Upper lobe of left lung (tissue), 6 donors: ENCODE measurements at places on chromosomes 3 and 15. TPM values are rescaled to one million over a fixed set of nuclear protein-coding genes. Genes with fewer than 3 reads are reported as not detected.

IRAK2 gene
- 8.9 TPM for total RNA-seq

UCN2 gene
- not detected for total RNA-seq

LRRC57 gene
- 24.0 TPM for total RNA-seq

FES gene
- 45.7 TPM for total RNA-seq

BCL2A1 gene
- total RNA-seq: 15.0 TPM

ISG20 gene
- 48.1 TPM for total RNA-seq

KY gene
- total RNA-seq: 2.1 TPM

C3orf49 gene
- not detected for total RNA-seq

SPSB4 gene
- 0.29 TPM for total RNA-seq

MYL3 gene
- 1.2 TPM for total RNA-seq

GRK7 gene
- not detected for total RNA-seq

ATP13A5 gene
- total RNA-seq: 2.9 TPM

SCG3 gene
- 0.15 TPM for total RNA-seq

B3GALNT1 gene
- total RNA-seq: 22.2 TPM

NEK11 gene
- total RNA-seq: 2.4 TPM

CHRFAM7A gene
- total RNA-seq: 3.9 TPM

GOLGA6D gene
- not detected for total RNA-seq

DNA sequence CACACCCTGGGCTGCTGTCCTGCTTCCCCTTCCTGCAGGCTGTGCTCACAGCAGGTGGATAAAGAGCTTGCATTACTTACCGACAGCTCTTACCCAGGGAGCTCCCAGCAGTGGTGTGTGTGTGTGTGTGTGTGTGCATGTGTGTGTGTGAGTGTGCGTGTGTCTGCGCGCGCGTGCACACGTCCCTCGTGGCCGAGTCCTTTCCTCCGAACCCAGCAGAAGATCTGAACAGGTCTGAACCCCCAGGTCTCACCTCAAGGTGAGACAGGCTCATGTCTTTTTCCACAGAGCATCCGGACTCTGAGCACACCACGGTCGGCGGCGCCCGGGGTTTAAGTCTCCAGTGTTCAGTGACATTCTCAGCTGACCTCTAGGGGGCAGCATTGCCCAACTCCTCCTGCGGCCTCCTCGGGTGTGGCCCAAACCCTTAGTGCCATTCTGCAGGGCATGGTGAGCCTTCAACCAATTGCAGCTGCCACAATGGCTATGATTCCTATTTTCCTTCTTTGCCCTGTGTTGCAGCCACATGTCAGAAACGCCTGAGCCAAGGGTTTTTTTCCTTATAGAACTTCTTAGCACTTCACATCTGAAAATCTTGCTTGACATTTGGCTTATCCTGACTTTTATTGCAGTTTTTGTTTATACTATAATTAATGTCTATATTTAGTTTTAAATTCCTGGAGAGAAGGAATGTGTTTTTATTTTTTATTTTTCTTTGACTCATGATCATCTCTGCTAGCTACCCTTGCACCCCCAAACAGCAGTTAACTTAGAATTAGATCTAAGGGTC is 64.1 kb upstream of the KLHL25 start:
- DNase-seq: peak; percentile 59

GRCh38 chr3:169494982-169495381 is 168.5 kb downstream of the MECOM start:
- no peak for DNase-seq

DNA sequence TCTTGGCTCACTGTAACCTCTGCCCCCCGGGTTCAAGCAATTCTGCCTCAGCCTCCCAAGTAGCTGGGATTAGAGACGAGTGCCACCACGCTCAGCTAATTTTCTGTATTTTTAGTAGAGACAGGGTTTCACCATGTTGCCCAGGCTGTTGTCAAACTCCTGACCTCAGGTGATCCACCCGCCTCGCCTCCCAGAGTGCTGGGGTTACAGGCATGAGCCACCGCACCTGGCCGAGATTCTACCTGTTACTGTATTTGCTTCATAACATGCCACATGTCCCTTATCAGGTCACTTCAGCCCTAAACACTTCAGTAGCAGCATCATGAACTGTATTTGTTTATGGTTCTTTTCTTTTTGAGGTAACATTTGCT is 7.5 kb upstream of the LCTL start:
- DNase-seq: no peak

GRCh38 chr3:11331101-11331500 is 58.9 kb downstream of the ATG7 start:
- DNase-seq: no peak

- DNase-seq: no peak
Observed at GRCh38 chr3:68743521-68743920, 188.8 kb downstream of the TAFA4 start.

DNA sequence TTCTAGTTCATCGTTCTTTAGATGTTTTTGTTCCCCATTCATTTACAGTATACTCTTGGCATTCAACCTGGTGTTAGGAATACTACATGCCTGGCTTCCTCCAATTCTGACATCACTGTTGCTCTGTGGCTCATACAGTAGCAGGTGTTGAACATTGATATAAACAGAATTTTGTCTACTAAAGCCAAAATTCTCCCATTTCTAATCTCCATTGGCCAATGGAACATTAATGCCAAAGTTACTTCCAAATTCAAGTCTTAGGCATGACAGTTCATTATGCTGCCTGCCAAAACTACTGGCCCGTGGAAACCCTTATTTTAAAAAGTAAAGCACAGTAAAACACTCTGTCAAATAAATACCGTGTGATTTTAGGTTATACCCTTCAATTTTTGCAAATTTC is 368.0 kb downstream of the NAALADL2 start:
- no peak for DNase-seq

DNA sequence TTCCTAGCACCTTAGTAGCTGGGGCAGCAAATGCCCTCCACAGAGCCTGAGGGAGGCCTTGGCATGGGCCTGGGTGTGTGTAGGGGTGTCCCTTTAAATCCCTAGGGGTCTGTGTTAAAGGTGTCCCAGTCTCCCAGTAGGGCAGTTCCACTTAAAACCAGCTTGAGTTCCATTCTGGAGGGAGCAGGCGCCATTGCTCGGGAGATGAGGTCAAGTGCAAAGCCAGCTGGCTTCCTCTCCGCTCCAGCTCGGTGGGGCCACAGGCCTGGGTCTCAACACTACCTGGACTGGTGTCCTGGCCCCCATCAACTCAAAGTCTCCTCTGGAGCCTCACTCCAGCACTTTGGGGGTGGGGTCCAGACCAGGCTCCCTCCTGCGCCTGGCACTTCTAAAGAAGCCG is 25.2 kb downstream of the FEM1B start:
- no peak for DNase-seq

DNA sequence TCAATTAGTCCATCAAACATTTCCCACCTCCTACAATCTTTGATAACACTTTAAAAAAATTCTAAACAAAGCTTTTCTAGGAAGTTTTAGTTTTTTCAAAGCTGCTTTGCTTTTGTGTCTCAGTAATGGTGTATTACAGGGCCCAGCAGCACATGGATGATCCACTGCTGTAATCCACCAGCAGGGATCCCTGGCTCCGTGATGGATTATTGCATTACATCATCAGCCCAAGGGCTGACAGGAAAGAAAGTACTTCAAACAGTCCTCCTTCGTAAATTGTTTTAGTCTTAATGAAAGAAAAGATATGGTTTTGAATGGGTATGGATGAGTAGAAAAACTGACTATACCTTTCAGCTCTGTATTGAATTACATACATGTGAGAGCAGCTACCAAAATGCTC is 688.9 kb upstream of the NAALADL2 start:
- no peak for DNase-seq

DNA sequence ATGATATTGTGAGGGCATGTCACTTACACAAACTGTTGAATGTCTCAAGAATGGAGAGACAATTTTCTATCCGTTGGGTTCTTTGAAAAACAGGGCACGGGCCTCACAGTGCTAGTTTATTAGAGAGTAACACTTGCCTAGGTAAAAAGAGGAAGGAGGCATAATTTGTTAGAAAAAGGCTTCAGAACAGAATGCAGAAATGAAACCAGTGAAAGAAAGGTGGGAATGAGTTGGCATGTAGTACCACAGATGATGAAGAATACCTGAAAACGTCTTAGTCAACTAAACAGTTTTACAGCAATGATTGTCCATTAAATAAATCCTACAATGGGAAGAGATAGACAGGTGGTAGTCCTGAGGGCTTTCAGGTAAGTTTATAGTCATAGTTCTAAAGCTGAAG is 1399.7 kb upstream of the CADM2 start:
- DNase-seq: no peak

- DNase-seq: no peak
Observed at GRCh38 chr3:151491525-151491924, 30.7 kb upstream of the IGSF10 start.

- DNase-seq: no peak
Observed at GRCh38 chr3:106338582-106339214, 469.9 kb upstream of the CBLB start.

GRCh38 chr3:139263798-139264197 is 80.0 kb upstream of the MRPS22 start:
- DNase-seq: no peak

DNA sequence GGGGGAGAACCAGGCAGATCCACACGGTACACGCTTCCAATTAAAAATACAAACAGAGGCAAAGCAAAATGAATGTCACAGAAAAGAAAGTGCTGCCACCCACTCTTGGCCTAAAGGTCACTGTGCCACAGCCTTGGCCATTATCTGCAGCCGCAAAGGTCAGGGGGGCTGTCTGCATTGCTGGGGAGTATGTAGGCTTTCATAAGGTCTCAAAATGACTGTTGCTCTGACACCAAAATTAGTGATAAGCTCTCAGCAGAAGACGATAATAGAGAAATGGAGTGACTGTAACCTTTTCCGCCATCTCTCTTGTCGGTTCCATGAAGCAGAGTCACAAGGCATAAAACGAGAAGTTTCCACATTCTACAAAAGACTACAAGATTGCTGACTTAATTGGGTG is 374.2 kb upstream of the ICE2 start:
- no peak for DNase-seq

- DNase-seq: no peak
Observed at GRCh38 chr3:149586871-149587270, 71.0 kb downstream of the WWTR1 start.

- DNase-seq: peak; percentile 75
Observed at GRCh38 chr3:159322322-159322939, 520.6 kb downstream of the MFSD1 start.

DNA sequence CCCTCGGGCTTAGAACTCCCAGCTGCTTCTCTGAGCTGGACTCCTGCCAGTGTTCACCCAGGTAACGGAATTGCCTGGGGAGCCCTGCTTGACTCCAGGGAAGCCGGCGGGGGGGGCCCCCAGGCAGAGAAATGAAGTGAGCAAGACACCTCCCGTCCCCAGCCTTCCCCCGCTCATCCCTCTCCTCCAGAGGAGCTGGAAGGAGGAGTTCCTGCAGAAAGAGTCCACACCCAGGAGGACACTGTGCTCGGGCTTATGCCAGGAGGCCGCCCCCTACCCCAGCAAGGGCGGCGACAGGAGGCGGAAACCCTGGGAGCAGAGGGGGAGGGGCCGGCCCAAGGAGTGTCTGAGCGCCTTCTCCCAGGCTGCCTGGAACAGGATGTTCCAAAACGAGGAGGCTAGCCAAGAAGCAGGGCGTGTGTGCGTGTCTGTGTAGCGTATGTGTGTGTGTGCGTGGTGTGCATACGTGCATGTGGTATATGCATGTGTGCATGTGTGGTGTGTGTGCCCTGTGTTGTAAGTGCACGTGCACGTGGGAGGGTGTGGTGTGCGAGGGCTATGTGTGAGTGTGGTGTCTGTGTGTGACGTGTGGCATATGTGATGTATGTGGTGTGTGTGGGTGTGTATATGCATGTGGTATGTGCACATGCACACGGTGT is 511.3 kb downstream of the SHQ1 start:
- DNase-seq: peak; percentile 87

- DNase-seq: no peak
Observed at GRCh38 chr3:184800349-184800930, 11.5 kb upstream of the VPS8 start.

DNA sequence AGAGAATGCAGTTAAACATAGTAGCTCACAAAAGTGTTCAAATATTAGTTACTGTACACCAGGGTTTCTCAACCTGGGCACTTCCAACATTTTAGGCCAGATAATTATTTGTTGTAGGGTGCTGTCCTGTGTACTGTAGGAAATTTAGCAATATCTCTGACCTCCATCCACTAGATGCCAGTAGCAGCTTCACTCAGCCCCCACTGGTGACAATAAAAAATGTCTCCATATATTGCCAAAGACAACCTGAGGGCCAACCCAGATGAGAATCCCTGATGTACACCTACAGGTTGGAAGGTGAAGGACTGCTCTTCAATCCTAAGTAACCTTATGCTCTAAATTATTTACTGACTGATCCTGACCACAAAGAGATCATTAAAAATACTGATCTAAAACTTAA is 32.5 kb downstream of the DCUN1D1 start:
- DNase-seq: no peak

GRCh38 chr3:59450946-59451763 is 401.3 kb upstream of the CFAP20DC start:
- peak; percentile 21 for DNase-seq

DNA sequence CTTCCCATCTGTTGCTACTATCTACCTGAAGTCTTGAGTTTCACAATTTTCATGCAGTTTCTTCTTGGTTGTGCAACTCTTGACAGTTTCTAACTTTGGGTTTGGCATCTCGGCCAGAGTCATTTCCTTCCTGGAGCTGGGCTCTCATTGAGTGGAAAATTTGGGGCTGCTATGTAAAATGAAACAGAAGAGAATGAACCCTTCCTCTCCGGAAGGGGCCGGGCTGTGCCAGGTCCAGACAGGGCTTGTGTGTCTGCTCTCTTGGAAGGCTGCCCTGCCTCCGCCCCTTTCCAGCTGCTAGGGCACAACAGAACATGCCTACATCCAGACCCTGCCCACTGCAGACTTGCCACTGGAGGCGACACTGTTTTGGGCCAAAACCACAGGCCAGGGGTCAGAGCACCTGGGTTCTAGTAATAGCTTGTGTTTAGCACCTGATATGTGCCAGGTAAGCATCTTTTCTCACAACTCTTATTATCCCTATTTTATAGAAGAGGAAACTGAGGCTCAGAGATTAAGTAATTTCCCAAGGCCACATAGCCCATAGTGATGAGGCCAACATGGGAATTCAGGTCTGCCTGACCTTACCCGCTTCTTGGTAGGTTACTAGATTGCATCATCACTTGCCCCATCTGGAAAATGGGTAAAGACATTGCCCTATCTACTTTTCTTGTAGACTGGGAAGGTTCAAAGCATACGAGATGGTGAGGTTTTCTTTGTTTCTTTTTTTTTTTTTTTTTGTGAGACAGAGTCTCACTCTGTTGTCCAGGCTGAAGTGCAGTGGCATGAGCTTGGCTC is 25.0 kb downstream of the IRAK2 start:
- no peak for DNase-seq

- DNase-seq: no peak
Observed at GRCh38 chr15:71683411-71684274, 126.7 kb upstream of the NR2E3 start.

DNA sequence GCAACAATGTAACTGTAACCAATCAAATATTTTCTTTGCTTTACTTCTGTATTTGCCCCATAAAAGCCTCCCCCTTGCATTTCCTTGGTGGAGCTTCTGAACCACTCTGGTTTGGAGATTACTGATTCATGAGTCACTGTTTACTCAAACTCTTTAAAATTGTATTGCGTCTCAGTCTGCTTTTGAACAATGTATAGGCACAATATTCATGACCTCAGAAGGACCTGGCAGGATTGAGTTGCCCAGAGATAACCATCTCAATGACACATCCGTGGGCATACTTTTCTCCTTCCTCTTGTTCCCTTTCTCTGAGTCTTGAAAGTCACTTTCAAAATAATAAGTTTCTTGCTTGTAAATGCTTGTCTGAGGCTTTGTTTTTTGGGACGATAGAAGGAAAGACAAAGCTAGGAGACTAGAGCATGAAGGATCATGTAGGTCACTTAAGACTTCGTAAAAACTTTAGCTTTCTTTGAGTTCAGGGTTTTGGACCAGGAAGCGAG is 57.1 kb upstream of the POU1F1 start:
- no peak for DNase-seq

- no peak for DNase-seq
Observed at GRCh38 chr15:75891895-75892294, 11.8 kb upstream of the FBXO22 start.
